ENCODE measurements at places on chromosomes 13 and 19.

GRCh38 chr13:50033725-50034124 lies 18.5 kb downstream of the KCNRG start:
- no peak for DNase-seq

- no peak for DNase-seq
These were observed 1.3 kb downstream of the TPP2 start for GRCh38 chr13:102598061-102598460.

- DNase-seq, result no peak
These were observed 31.1 kb upstream of the CYP2S1 start for GRCh38 chr19:41161903-41162302.

GRCh38 chr13:65990684-65991083 lies 1239.5 kb downstream of the PCDH9 start:
- no peak for DNase-seq

DNA sequence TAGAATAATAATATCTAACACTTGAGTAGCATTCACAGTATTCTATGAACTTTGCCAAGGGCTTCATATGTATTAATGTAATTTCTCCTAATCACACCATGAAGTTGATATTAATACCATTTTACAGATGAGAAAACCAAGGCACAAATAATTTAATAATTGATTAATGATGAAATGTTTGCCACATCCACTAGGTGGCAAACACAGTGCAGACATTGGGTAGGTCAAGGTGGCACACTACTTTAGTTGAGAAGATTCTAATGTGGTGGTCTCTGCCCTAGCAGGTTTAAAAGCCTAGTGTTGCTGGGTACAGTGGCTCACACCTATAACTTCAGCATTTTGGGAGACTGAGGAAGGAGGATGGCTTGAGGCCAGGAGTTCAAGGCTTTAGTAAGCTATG lies 412.4 kb downstream of the SUCLA2 start:
- no peak for DNase-seq

DNA sequence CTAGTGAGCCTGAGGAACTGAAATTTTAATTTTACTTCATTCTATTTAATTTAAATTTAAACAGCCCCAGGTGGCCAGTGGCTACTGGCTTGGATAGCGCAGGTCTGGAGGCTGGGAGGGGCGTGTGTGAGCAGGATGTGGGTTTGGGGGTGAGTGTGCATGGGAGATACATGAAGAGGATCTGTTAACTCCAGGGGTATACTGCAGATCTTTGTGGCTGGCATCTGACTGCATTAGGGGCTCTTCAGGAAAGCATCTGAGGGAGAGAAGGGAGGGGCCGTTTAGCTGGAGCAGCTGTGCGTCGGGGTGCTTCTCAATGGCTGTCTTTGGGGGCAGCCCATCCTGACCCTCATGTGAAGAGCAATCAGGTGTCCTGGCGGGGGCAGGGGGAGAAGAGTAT lies 6.8 kb downstream of the SHANK1 start:
- no peak for DNase-seq
